ENCODE measurements at places on chromosomes 3 and 15.

DNA sequence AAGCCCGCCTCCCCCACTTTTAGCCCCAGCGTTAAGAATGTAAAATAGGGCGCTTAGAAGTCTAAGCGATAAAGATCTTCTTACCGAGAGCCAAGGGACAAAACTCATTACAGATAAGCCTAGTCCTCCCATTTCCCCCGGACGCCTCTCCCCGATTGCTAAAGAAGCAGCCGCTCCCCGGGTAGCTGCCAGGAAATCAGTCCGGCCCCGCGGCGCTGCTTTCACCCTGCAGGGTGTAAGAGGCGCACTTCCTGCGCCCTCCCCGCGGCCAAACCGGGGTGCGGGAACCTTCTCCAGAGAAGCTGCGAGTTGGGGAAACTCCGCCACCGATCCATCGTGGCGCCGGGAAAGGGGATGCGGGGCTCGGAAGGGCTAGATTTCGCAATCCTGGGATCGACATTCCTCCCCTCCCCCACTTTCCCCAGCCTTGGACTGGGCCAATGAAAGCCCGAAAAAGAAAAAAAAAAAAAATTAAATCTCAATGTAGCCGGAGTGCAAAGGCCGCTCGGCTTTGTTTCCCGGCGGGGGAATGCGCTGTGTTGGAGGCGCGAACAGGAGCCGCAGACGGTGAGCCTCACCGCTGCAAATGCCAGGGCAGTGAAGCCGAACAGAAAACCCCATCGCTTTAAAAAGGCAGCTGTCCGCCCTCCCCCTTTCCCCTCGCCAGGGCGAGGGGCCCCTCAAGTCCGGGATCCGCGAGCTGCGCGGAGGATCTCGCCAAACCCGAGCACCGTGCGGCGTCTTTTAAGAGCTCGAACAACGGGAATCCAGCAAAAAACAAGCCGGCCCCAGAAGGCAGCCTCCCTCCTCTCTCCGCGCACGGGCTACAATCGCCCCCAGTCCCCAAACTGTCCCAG lies 626 bp upstream of the PTPRG start:
- DNase-seq = no peak

DNA sequence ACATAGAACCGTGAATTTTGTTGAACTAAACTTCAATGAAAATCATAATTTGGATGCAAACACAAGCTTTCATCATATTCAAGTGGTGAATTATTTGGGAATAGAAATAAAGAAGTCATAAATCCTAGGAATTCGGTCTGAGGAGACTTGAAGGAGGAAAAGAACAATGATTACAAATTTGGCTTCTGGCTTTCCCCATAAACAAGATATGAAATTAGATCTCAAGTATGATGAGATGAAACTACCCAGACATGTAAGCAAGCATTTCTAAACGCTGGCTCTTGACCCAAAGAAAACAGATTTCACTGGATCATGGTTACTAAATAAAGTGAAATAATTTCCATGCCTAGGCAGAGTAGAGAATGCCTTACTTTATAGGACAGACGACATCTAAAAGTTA lies 146.9 kb upstream of the LRTM1 start:
- no peak for DNase-seq

GRCh38 chr15:79184465-79184892 lies 93.9 kb upstream of the RASGRF1 start:
- DNase-seq = peak; percentile 41

DNA sequence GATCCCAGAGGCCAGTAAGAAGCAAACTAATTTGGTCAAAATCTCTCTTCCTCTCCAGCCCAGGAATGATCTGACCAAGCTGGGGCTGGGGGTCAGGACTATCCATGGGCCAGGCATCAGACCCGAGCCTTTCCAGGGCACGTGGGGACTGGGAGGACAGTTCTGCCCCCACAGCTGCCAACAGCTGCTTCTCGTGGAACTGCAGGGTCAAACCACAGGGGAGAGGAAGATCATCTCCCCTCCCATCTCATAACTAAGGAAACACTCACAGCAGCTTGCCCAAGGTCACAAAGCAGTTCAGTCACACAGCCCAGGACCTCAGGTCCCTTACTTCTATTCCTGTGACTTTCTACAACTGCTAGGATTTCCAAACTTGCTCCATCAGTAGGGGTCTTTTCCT lies 47.1 kb downstream of the DAPK2 start:
- DNase-seq = no peak

DNA sequence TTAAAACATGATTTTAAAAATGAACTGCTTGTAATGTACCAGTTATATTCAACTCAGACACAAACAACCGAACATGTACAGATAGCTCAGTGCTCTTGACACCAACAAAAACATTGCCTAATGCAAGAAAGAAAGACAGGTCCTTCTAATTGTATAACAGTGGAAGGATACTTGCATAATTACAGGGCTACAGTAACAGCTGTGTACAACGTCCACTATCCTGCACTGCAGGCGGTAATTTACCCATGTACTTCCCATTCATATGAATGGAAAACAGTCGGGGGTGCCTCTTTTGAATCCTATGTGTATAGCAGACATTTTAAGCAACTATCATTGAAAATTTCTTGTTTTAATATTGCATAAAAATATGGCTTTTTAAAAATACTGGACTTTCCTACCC lies 41.1 kb upstream of the PLSCR5 start:
- DNase-seq = no peak

- DNase-seq = no peak
These were observed 271.1 kb downstream of the EBLN2 start for GRCh38 chr3:73332558-73332957.

DNA sequence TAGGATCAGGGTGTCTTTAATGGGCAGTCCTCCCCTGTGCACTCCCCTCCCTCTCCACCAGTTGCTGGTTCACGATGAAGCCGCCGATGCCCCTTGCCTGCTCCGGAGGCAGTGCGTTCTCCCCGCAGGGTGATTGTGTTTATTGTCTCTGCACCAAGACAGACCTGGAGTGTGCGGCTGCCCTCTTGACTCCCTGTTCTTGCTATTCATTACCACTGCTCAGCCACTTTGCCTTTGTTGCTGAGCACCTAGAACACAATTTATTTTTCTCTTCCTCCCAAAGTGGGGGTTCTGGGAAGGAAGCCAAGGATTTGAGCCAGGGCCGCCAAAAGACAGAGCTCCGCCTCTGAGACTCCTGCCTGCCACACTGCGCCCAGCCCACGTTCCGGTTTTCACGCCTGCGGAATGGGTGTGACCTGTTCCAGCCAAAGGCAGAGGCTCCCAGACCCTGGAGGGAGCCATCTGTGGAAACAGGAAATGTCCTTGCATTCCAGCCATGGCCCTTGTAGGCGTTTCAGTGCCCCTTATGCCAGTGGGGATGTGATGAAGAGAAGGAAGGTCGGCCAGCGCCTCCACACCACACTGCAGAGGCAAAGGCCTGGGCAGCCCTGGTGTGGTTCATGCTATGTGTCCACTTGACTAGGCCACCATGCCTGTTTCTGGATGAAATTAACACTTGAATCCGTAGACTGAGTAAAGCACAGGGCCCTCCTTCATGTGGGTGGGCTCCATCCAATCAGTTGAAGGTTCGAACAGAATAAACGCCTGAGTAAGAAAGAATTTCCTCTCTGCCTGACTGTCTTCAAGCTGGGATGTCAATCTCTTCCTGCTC lies 85.8 kb downstream of the HMG20A start:
- DNase-seq = no peak

DNA sequence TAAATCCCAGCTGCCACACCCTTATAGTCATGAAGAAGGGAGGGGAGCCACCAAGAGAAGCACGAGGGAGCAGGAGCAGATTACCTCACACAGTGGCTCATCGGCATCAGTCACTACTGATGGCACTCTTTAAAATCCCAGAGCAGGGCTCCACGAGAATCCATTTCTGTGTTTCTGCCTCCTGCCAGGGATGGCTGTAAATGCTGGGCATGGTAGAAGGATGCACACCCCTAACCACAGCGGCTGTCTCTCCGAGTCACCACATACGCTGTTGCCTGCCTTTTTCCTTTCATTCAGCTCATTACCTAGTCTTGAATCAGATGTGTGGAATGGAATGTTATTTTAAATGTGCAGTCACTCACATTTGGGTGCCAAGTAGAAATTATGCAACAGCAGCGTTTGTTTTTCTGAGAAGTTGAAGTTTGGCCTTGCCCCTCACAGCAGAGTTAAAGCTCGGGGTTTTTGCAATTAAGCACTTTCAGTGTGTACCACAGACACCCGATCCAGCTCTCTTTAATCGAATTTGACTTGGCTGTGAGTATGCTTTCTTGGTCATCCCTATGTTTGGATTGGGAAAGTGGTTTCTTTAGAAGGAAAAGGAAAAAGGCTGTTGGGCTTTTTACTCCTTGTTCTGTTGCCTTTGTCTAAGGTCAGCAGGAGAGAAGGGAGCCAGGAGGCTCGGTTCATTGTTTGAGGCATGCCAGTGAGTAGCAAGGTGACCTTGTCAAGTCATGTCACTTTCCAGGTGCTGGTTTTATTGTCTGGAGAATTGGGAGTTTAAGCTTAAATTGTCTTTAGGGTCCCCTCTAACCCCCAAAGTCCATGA lies 284.2 kb upstream of the TPM1 start:
- DNase-seq = no peak

DNA sequence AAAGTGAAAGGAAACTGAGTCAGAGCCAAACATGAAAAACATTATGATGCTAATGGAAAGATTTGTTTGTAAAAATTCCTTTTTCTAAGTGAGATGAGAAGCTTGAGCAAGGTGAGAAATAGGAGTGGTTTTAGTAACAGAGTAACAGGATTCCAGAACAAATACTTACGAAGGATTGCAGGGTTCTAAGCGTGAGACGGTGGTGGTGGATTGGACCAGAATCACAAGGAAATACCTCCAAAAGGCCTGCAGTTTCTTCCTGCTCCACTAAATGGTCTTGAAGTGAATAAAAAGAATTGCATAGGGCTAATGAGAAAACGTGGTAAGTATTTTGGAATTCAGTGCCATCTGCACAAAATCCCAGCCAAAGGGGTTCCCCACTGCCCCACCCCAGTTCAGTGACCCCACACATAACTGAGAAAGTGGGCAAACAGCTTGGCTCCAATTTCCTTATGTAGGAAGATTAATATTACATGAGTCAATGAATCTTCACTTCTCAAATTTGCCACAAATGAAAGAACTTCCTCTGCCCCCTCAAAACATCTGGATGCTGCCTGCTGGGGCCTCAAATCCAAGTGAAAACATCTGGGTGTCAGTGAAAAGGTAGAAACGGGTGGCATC lies 283.8 kb upstream of the NR2F2 start:
- no peak for DNase-seq

DNA sequence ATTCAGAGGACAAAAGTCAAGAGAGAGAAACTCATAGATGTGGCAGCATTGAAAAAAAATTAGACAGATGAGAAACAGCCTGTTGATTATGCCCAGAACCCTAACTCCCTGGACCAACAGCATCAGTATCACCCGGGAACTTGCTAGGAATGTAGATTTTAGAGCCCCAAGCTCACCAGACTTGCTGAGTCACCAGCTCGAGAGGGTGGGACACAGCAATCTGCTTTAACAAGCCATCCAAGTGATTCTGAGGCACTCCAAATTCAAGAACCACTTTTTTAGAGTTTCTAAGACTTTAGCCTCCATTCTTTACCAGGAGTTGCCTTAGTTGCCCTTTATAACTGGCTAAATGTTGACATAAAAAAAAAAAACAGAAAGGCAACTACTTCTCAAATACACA lies 70.9 kb downstream of the CGGBP1 start:
- no peak for DNase-seq

DNA sequence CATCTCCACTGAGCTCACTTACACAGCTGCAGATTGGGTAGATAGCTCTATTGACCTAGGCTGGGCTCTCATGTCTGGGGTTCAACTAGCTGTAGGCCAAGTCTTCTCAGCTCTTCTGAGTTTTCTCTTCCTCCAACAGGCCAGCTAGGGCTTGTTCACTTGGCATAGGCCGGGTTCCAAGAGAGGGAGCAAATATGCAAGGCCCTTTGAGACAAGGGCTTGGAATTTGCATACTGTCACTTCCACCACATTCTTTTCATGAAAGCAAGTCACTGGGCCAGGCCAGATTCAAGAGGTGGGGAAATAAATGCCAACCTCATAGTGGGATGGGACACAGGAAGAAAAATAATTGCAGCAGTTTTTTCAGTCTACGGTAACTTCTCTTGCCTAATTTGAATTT lies 25.2 kb downstream of the PIGB start:
- no peak for DNase-seq

DNA sequence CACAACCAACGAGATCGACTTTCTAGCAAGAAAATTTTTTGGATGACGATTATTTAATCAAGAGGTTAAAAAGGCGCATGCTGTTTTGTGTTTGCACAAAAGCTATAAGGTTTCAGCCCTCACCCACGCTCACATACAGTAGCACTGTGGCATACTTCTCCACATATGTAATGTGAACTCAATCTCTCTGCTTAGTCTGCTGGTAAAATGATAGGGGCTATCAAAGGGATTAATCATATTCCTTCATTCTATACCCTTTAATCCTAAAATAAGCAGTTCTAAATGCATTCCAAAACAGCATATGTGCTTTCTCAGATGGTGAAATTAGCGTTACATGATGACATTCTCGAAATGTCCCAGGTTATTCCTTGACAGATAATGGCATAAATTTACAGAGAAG lies 196.9 kb upstream of the PRICKLE2 start:
- no peak for DNase-seq

- DNase-seq = no peak
These were observed 10.2 kb downstream of the PPARG start for GRCh38 chr3:12299026-12299425.

GRCh38 chr3:117047951-117048705 lies 338.5 kb downstream of the TUSC7 start:
- DNase-seq = no peak

DNA sequence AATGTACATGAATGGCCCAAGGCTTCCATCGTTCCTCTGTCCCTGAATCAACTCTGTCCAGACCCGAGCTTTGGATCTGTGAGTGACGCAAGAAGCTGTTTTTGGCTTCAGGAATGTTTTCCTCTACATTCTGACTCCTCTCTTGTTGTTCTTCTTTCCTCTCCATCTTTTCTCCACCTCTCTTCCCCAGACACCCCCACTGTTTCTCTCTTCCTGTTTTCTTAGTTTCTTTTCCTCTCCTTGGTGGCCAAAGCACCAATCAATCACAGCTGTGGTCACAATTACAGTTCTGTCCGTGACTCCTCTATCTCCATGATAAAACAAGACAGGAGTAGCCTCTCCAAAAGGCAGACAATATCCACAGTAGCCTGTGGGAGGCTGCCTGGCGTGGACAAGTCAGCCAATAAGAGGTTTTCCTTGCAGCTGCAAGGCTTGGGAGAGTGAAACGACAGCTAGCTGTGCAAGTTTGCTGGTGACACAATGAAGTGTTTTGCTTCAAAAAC lies 4.9 kb upstream of the TMEM212 start:
- no peak for DNase-seq

DNA sequence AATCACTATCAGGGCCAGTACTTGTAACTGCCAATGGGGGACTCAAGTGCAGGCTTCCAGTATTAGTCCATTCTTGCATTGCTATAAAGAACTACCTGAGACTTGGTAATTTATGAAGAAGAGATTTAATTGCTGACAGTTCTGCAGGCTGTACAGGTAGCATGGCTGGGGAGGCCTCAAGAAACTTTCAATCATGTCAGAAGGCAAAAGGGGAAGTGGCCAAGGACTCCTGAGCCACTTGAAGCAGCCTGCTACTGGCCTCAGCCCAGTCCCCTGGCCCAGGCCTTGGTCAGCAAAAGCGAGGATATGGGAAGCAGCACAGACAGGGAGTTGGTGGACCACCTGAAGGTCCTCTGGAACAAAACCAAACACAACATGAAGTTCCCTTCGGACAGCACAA lies 29.2 kb upstream of the OR5K1 start:
- no peak for DNase-seq

- no peak for DNase-seq
These were observed 101.8 kb downstream of the DNAJB8 start for GRCh38 chr3:128364808-128365360.
